KBM-7 (cell line): ENCODE measurements at places on chromosomes 4 and X.
A peak's percentile ranks its signal among the peaks of the same experiment; 100 is the strongest.

DNA sequence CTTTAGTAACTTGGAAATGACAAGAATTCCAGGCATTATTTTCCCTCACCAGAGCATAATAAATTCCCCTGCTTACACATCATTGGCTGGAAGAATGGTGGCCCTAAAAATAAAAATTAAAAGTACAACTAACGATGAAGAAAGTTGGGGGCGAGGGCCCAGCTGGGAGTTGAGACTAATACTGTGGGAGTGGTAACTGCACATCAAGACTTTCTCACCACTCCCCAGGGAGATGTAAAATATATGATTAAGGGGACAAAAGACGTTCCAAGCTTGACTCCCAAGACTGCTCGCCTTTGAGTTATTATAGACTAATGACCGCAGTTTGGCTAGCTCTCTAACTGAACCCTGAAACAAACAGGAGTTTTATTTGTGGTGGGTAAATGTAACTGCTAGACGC, 30.0 kb downstream of the SMIM31 start:
- DNase-seq: no peak

- DNase-seq: no peak
Measured at GRCh38 chr4:97185233-97185632, 958.0 kb downstream of the STPG2 start.

DNA sequence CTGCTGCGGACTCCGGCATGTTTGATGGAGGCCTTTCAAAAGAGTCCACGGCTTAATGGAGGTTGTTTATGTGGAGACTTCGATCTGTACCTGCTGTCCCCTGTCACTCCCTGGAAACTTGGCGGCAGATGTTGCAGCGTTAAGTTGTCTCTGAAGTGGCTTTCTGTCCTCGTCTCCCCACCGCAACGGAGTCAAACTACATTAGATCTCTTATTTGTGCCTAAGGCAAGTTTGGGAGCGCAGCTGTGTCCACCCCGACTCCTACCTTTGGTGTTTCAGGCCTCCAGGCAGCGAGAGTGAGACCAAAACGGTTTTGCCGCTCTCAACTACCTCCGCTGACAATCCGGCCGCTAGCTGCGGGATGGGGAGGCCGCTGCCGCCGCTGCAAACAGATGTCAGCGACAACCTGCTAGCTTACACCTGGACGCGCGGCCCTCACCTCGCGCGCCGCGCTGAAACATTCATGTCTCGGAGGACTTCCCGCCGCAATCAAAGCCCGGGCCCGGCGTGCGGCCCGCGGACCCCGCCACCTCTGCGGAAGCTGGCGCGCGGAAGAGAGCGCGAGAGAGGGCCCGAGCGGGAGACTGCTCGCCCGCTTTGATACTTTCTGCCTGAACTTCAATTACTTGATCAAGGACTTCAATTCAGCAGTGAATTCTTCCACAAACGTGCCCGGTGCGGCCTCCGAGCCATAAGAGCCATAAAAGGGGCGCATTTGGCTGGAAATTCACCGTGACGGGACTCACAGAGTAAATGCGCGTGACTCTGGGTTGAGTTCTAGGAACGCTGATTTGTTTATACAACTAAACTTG, 108.4 kb downstream of the ANTXR2 start:
- DNase-seq: no peak

GRCh38 chrX:106042296-106042695, 3.8 kb upstream of the SERPINA7 start:
- no peak for DNase-seq

- DNase-seq: no peak
Measured at GRCh38 chrX:1511829-1512228, 25.2 kb downstream of the P2RY8 start.

GRCh38 chr4:6758728-6759127, 23.8 kb upstream of the KIAA0232 start:
- no peak for DNase-seq

GRCh38 chr4:147325571-147325981, 155.3 kb upstream of the EDNRA start:
- no peak for DNase-seq

GRCh38 chrX:77564823-77565222, 117.6 kb downstream of the FGF16 start:
- no peak for DNase-seq

DNA sequence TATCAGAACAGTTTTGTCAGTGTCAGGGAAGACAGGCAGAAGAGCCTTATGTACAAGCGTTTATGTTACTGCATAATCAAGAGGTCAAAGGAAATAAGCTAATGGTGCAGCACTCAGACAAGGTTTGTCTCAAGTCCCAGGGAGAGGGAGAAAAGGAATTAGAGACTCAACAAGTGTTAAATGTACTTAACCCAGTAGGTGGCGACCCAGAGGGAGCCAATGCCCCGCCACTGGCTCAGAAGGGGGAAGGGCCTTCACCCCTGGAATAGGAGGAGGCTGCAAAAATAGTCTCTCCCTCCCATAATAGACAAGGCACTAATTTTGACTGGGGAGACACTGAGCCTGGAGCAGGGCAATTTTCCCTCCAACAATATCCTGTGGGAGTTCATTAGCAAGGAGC, 14.1 kb upstream of the PAPSS1 start:
- peak; percentile 35 for DNase-seq

GRCh38 chrX:5802391-5802790, 426.3 kb downstream of the NLGN4X start:
- no peak for DNase-seq

GRCh38 chr4:102647117-102647516, 113.7 kb downstream of the MANBA start:
- no peak for DNase-seq

GRCh38 chr4:156933633-156934258, 37.9 kb downstream of the PDGFC start:
- DNase-seq: no peak

DNA sequence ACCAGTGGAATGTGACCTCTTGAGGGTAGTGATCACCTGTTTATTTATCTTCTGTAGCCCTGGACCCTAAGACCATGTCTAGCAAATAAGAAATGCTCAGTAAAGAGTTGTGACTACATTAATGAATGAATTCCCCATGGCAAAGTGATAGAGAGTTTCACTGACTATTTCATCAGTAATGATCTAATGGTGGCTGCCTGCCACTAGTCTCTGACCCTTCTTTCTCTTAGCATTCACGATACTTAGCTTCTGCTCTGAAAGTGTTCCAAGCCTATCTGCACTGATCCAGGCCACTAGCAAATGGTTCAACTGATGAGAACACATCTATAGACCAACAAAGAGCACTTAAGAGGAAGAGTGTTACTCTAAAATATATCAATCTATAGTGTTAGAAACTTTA, 50.0 kb upstream of the RASGEF1B start:
- DNase-seq: no peak

GRCh38 chrX:152028579-152028978, 54.1 kb upstream of the GABRE start:
- DNase-seq: no peak

DNA sequence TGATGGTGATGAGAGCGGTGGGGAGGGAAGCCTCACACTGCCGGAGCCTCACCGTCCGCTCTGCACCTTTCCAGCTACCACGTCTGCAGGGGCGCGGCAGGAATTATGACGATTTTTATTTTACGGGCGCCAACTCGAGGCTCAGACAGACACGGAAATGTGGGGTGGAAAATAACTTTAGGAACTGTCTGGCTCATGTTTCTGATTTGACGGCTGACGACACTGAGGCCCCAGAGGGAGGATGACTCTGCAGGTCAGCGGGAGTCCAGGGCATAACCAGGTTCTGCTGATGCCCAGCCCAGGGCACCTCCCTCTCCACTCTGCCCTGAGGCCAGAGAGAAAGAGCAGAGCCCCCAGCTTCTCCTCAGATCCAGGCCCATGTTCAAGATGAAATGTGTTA, 43.9 kb downstream of the C4orf50 start:
- DNase-seq: no peak

DNA sequence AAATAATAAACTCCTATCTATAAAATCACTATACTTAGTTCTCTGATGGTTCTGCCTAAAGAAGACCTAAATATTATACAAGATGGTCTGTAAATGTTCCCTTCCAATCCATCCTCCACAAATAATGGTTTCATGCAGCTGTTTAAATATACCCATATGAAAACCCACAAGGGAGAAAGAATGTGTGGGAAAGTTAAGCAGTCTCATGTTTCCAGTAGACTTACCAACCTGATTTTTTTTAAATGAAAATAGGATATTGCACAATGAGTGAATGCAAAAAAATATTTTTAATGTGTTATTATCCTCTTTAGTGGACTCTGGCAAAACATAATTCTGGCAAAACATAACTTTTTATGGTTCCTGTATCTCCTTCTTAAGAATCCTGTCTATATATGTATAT, 23.3 kb downstream of the CAMK2D start:
- DNase-seq: no peak

DNA sequence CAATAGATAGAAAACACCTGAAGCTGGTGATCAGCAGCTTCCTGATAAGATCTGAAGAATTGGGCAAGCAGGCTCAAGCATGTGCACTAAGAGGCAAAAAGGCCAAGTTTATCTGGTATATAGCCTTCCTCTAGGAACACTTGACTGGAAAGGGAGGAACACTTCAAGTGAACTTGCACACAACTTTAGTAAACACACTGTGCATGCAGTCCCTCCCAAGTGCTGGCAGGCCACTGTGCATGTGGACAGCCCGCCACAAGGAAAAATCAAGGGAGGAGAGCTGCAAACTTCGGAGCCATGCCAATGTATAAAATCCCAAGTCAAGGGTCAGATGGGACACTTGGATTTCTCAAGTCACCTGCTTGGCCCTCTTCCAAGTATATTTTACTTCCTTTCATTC, 645.8 kb upstream of the NDST4 start:
- DNase-seq: no peak

GRCh38 chrX:112662559-112663427, 16.9 kb downstream of the LHFPL1 start:
- no peak for DNase-seq

- DNase-seq: peak; percentile 42
Measured at GRCh38 chr4:83180431-83180968, 66.0 kb upstream of the PLAC8 start.
